ENCODE measurements at places on chromosomes 1 and 21.

- peak; percentile 20 for DNase-seq
Observed at GRCh38 chr1:192936313-192937018, 122.7 kb downstream of the UCHL5 start.

GRCh38 chr1:206905295-206906164 lies 8.3 kb downstream of the IL24 start:
- peak; percentile 88 for DNase-seq

- DNase-seq, result peak; percentile 67
Observed at GRCh38 chr1:161738627-161739287, 10.8 kb upstream of the DUSP12 start.

- peak; percentile 37 for DNase-seq
Observed at GRCh38 chr1:42176902-42177519, 12.5 kb upstream of the GUCA2A start.

- DNase-seq, result no peak
Observed at GRCh38 chr1:247077876-247078257, 744 bp downstream of the ZNF670 start.

GRCh38 chr1:152502496-152503180 lies 8.0 kb upstream of the LCE5A start:
- no peak for DNase-seq

DNA sequence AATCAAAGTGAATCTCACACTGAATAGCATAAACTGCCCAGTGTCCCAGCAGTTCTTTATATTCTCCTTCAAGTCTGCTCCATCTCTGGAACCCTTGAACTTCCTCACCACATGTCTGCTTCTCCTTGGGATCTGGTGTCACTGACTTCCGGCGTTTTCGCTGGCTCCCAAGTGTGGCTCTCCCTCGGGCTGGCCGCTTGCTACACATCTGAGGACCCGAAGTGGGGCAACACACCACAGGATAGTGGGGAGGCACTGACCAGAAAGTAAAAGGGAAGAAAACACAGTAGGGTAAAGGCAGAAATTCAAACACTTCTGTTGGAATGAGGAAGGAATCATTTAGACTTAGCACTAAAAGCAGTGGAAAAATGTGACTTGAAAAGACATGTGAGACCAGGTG lies 5.1 kb downstream of the NIT1 start:
- DNase-seq, result no peak

GRCh38 chr1:15748690-15749398 lies 6.5 kb downstream of the TMEM82 start:
- no peak for DNase-seq

DNA sequence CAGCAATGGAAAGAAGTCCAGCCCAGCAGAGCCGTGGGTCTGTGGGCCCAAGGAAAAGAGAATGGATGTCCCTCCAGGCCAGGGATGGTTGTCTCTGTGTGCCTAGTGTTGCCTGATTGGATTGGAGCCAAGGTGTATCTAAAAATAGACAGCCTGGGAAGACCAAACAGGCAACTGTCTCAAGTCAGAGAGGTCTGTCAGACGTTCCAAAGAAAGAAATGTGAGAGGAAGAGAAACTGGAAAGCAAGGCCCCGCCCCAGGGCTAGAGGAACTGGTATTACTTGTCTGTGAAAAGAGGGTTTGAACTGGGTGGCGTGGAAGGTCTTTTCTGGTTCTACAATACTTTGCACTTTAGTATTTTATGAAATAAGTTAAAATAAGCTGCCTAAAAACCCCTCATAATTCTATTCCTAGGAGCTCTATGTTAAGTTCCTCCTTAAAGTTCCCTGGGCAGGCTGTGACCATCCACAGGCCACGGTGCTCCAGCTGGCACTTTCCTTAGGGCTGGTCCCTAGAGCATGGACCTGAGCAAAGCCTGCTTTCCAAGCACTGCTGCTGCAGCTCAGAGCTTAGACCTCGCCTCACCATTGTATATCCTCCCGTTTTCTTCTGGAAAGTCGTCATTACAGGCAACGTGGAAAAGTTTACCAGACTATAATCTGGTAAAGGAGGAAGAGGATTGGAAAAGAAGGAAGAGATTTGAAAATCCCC lies 151.6 kb downstream of the DISC1 start:
- no peak for DNase-seq

GRCh38 chr21:43318841-43319781 lies 107.8 kb downstream of the SIK1 start:
- no peak for DNase-seq

GRCh38 chr21:42308914-42309752 lies 6.1 kb downstream of the TFF3 start:
- no peak for DNase-seq

- DNase-seq, result no peak
Observed at GRCh38 chr1:216887032-216887431, 163.8 kb upstream of the ESRRG start.

GRCh38 chr1:97489834-97490233 lies 431.0 kb downstream of the DPYD start:
- DNase-seq, result no peak

DNA sequence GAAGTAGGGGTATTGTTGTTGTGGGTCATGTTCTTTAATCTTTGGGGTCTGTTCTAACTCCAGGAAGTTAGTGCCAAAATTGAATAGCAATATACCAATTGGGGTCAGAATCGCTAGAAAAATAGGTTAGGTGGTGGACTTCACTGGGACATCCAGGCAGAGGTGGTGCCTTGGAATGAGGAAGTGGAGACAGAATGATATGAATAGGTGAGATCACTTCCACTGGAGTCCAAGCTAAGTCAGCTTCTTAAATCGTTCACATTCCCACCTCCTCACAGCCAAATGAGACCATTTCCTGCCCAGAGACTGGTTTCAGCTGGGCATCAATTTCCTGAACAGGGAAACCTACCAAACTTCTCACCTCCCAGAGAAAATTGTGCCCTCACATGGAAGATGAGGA lies 137.8 kb upstream of the RAB4A start:
- DNase-seq, result no peak

DNA sequence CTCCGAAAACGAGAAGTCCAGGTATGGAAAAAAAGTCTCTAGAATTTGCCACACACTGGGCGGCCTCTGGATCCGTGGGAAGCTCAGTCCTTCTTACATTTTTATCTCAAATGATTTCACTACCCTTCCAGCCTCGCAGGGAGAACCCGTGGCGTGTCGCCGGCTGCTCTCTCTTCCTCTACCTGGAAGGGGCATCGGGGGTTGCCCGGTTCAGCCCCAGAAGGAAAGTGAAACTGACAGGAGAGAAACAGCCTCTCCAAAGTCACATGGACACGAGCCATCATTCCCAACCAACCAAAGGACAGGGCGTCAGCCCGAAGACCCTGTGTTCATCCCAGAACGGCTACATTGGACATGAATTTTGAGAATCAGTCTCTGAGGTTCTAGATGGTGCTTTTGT lies 182.5 kb downstream of the ADSS2 start:
- no peak for DNase-seq

- DNase-seq, result peak; percentile 85
Observed at GRCh38 chr1:211323156-211324063, 3.2 kb upstream of the TRAF5 start.

DNA sequence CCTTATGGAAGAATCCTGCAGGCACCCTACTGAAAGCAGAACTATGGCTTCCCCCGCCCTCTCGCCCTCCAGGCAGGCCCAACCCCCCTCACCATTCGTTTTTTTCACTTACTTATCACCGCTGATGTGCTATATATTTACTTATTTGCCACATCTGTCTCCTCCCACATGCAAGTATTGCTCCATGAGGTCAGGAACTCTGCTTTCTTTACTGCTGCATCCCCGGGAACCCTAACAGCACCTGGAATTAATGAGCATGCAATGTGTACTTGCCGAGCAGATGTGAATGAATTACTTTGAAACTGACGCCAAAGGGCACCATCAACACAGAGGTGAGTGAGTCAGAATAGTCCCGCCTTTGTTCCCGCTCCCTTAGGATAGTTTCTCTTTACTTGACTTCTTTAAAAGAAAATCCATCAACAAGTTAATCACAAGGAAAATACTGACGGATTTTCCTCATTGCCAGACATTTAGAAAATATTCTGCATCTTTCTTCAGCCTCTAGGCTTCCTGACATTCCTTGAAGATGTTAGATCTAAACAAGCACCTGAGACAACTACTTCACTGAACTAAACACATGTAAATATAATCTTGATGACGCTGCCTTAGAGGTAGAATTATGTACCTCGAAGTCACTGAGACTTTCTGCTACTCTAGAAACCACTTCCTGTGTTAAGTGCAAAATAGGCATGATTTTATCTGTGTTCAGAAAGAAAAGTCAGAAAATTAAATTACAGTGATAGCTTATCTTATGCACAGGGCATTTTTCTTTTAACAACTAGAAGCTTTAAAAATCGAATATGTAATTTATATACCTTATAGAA lies 17.5 kb upstream of the RAB4A start:
- DNase-seq, result peak; percentile 42

DNA sequence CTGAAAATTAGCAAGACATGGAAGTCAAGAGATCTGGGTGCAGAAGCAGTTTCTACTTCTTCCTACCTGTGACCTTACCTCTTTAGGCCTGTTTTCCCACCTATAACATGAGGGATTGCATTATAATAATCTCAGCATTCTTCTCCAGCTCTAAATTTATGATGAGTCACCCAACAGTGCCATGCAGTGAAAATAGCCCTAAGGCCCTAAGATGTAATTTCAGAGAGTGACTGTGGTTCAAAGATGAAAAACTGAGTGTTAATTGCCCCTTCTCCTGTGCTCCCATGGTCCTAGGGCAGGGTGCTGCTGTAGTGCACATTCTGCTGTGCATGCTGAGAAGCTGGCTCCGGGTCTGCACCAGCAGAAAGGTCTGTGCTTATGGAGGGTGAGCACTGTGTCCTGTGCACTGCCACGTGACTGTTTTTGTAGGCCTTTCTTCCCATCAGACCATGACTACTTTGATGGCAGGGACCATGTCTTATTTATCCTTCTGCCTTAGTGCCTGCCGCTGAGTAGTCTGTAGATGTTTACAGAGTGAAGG lies 29.7 kb downstream of the JUN start:
- no peak for DNase-seq

DNA sequence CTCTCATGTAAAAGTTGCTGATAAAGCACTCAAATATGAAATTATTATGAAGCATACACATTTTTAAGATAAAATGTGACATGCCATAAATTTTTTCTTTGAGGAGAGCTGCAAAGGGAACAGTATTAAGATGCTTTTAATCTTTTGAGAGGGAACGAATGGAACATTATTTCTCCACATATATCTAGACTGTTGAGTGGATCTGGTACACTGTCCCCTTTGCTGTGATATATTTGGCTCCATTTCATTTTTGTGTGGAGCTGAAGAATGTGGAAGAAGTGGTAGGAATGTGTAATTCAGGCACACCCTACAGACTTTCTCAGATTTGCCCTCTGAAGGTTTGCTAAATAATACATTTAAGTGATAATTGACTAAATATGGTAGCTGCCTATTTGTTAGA lies 31.7 kb downstream of the PGM1 start:
- no peak for DNase-seq

- no peak for DNase-seq
Observed at GRCh38 chr21:26282058-26282457, 111.5 kb upstream of the APP start.

DNA sequence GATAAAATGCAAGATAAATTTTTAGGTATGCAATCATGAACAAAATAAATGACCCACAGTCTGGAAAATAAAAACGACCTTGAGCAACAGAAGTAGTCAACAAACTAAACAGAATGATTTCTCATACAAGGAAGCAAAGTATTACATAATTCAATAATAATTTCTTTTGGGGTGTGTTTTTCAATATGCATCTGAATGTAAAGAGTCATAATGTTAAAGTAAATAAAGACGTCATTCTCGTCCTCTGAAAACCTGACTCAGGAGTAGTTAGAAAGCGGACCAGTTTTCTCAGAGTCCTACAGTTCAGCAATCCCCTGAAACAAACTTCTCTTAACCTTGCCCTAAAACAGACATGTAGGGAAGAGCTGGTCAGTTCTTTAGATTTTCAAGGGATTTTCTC lies 18.6 kb downstream of the CDC42BPA start:
- no peak for DNase-seq

DNA sequence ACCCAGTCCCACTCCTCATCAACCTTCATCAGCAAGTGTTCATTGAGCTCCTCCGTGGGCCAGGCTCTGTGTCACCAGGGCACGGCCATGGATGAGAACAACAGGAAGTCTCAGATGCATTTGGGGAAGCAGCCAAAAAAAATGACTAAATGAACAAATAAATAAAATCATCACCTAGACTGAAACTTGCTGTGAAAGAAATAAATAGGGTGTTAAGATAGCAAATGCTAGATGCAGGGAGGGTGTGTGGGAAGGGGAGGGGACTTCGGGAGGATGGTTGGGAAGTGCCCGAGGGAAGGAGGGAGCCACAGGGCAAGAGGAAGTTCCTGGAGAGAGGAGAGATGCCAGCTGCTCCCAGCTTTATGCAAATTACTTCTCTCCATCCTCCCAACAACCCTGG lies 696.7 kb downstream of the PTPRU start:
- no peak for DNase-seq

- peak; percentile 84 for DNase-seq
Observed at GRCh38 chr1:201171063-201172036, 17.1 kb upstream of the TMEM9 start.

GRCh38 chr1:247110627-247111258 lies 6.6 kb upstream of the ZNF669 start:
- peak; percentile 74 for DNase-seq

DNA sequence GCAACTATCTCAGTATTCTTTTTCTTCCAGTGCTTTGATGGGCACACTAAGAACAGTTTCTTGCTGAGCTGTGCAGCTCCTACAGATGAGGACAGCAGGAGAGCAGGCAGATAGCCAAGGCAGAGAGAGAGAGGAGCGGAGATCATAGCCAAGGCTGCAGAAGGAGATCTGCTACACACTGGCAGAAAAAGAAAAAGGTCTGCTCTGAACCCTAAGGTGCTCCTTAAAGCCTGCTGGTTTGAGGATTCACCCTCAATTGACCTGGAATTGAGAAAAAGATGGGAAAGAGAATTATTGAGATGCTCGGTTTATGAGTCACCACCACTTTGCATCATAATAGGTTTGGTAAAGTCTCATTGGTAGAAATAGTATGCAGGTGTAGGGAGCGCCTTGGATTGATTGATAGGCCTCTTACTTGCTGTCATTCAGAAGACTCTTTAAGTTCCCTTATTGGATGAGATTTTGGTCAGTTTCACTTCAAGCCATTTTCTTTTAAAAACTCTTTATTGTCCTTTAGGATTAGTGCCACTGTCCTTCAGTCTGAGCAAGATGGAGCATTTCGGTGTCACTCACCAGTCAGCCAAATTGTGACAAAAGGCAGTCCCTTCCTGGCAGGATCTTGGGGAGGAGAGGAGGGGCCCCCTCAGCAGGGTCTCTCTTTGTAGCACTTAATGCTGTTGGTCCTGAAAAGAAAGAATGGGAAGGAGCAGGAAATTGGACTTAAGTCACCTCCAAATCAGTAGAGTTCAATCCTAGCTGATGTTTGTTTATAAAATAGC lies 685.0 kb downstream of the ADGRL2 start:
- DNase-seq, result no peak
